ENCODE measurements at places on chromosomes 16 and 17.

GRCh38 chr17:50660887-50661345 is 26.2 kb downstream of the ABCC3 start:
- no peak for DNase-seq

- DNase-seq = no peak
These were observed 27.9 kb downstream of the IGFBP4 start for GRCh38 chr17:40470932-40471828.

DNA sequence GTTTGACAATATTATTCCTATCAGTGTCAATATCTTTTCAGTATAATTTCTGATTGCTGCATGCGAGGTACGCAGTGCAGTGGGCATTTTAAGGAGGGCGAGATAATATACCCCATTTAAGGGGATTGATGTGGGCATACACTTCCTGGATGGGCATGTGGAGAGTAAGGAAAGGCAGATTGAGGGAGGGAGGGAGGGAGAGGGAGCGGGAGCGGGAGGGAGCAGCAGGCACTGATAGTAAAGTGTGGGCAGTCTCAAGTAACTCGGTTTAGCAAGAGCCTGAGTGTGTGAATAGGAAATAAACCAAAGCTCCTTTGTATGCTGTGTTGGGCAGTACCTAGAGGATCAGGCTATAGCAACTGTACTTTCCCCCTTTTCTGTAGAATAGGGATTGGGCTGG is 5.1 kb downstream of the BPTF start:
- DNase-seq = no peak

DNA sequence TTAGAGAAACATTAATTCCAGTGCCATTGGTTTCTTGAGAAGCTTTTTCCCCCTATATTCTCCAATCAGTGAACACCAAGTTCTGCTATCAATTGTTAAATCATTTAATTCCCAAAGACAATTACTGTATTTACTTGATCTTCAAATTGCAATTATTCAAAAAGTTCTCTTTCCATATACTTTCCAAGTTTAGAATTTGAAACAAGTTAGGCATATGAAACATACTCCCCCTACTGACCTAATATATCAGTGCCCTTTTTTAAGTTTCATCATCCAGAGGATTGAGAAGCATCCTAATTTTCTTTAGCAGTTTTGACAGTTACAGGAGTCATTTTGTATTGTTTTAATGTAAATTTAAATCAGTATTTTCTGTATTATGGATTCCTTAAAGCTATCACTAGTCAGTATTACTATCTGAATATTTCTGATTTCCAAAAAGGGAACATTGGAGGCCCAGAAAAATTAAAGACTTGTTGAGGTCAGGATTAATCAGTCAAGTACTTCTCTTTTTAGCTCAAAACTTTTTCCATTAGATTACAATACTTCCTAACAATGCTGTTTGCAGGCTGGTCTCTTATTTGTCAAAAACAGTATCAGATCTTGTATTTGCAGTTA is 16.3 kb downstream of the MEIOC start:
- DNase-seq = no peak

DNA sequence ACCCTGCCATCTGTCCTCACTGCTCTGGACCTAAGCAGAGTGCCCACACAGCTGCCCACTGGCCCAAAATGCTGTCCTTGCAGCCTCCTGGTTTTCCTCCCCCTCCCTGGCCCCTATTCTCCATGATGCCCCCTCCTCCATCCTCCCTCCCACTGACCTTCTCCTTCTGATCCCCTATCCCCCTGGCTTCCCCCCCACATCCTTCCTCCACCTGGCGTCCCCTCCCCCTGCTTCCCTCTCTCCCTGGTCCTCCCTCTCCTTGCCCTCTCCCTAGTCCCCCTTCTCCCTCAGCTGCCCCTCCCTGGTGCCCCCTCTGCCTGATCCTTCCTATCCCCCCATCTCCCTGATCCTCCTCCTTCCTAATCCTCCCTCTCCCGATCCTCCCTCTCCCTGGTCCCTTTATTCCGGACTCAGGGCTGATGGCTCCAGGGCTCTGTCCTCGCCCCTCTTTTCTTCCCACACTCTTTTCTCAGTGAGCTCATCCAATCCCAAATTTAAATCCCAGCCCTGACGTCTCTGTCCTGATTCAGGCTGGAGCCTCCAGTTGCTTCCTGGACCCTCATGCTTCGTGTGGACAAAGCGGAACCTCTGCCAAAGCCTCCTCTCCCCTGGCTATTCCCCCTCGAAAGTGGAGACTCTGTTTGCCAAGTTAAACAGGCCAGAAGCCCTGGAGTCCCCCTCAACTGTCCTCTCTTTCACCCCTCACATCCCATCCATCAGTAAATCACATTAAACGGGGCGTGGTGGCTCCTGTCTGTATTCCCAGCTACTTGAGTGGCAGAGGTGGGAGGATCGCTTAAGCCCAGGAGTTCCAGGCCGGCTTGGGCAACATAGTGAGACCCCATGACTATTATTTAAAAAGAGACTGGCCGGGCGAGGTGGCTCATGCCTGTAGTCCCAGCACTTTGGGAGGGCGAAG is 18.1 kb upstream of the RHBDF2 start:
- no peak for DNase-seq

DNA sequence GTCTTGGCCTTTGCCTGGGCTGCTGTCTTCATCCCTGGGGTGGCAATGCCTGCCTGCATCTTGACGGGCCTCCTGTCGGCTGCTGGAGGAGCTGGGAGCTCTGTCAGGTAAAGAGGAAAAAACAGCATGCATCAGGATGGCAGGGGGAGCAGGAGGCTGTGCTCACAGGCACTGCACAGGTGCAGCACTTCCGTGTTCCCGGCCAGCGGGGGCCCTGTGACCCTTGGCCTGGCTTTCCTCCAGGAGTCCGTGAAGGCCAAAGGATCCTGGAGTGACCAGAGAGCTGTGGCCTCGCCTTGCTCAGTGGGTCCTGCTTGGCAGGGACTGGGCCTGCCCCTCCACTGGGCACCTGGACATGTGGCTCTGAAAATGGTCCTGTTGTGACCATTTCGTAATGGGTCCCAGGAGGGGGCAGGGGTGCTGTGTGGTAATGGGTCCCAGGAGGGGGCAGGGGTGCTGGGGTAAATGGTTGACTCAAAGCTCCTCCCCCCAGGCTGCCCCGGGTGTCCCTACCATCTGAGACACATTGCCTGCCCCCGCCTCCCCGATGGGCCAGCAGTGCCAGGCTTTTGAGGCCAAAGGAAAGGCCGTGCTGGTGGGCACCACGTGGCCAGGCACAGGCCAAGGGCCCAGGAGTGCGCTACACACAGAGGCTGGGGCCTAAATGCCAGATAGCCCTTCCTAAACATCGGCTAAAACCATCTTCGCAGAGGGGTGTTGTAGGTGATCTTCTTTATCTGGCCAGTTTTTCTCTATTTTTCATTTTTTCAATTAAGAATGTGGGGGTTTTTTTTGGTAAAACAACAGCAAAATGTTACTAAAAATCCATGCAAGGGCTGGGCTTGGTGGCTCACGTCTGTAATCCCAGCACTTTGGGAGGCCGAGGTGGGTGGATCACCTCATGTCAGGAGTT is 4.0 kb upstream of the FASN start:
- DNase-seq = no peak

DNA sequence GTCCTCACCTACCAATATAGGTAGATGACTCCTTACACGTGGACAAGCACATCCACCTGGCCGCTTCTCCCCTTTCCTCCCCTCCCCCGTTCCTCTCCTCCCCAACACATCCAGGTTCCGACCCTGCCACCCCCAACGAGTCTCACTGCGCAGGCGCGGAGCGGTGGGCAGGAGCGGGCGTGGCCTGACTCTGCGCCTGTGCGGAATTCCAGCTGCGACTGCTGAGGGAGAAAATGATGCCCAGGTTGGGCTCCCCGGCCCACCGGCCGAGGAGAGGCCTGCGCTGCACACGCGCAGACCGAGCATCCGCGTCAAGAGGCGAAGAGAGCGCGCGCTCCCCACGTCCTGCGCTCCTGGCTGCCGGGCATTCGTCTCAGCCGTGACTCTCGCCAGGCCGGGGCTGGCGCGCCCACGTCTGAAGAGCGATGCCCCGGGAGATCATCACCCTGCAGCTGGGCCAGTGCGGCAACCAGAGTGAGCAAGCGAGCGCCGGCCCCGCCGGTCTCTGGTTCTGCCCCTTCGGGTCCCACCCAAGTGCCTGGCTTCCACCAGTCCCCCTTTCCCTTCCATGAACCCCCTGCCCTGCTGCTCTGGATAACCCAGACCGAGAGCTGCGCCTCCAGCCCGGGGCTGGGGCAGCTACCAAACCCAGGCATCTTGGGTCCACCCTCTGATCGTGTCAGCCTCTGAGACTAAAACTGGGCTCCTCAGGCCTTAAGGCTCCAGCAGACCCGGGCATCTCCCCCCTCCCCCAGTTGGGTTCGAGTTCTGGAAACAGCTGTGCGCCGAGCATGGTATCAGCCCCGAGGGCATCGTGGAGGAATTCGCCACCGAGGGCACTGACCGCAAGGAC is at the start of gene TUBG2:
Gene TUBG2 (plus strand): TSS at position 206 of the 853 bp plus-strand sequence. CDS start 220 bp downstream, at position 426.
- DNase-seq = no peak

GRCh38 chr17:30225112-30225511 is 10.4 kb downstream of the SLC6A4 start:
- DNase-seq = no peak

- no peak for DNase-seq
These were observed 80.8 kb downstream of the OMG start for GRCh38 chr17:31216031-31216751.

- no peak for DNase-seq
These were observed 40.2 kb downstream of the HS3ST3B1 start for GRCh38 chr17:14340857-14341754.

DNA sequence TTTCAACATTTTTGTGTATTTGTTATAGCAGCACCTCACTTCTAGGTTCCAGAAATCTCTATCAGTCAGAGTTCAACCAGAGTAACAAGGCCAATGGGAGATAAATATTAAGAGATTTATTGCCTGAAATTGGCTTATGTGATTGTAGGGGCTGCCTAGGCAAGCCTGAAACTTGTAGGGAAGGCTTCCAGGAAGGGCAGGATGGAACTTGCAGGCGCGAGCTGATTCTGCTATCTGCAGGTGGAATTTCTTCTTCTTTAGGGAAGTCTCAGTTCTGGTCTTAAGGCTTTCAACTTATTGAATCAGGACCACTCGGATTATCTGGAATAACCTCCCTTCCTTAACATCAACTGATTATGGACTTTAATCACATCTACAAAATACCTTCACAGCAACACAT is 199.5 kb upstream of the NLRP1 start:
- no peak for DNase-seq

GRCh38 chr16:64090327-64090726 is 1031.5 kb downstream of the CDH11 start:
- no peak for DNase-seq

DNA sequence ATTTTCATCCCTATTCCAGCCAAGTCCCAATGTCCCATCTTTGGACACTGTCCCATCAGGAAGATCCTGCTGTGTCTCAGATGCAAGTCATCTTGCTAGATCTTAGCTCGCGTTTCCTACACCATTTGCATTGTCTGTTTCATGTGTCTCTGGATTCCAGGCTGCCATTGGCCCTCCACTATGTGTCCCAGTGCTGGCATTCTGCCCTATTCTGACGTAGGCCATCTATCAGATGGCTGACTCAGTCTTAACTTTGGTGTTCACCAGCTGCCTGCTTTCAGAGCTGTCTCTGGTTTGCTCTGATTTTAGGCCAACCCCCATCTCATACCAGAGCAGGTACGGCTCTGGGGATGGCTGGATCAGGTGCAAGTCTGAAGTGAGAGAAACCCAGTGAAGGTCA is 300.9 kb upstream of the ASIC2 start:
- DNase-seq = peak; percentile 16

DNA sequence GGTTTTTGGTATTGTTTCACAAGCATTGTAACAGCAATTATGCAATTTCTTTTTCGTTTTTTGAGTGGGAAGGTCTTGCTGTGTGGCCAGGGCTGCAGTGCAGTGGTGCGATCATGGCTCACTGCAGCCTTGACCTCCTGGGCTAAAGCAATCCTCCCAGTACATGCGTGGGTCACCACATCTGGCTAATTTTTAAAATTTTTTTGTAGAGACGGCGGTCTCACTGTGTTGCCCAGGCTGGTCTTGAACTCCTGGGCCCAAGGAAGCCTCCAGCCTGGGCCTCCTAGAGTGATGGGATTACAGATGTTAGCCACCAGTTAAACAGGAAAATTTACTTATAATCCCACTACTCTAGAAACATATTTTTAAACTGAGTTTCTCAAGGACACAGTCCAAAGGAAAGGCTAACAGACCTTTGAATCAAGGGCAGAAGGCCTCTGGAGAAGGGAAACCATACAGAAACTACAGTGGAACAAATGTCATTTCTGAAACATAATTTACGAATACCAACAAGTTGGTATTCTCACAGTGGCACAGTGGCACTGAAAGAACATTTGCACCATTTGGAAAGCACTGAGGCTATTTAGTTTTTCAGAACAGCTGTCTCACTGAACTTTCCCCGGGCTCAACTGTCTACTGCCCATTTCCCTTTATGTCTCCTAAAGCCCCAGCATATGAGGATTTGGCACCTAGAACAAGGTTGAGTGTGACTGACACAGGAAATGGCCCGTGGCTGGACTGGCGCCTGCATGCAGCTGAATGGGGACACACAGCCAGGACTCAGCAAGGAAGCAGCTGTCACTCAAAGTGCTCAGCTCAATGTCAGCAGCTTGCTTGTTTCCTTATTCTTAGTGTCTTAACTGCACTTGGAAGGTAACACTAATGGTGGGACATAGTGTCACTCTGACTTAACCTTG is 2.8 kb upstream of the PRKAR1A start:
- no peak for DNase-seq

DNA sequence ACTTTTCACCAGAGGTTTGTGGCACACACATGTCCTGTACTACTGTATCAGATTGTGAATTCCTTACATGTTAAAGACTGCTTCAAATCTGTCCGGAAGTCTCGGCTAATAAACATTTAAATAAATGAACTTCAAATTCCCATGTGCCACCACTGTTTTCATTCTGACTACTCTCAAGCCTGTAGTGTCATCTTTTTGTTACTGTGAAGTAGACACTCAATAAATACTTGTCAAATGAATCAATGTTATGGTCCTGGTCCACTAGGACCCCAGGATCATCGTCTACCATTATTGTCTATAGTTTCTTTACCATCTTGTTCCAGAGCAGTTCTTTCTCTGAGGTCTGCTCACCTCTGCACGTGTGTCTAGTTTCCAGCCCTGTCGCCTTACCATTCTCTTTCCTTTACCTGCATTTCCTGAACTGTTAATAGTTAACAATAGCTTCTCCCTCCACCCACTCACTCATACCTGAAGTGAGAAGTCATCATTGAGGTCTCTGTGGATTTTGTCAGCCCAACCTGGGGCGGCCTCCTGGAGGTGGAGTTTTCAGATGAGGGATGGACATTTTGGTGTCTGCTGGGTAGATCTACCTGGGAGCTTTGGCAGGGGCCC is 333.0 kb downstream of the SEC14L1 start:
- DNase-seq = no peak

DNA sequence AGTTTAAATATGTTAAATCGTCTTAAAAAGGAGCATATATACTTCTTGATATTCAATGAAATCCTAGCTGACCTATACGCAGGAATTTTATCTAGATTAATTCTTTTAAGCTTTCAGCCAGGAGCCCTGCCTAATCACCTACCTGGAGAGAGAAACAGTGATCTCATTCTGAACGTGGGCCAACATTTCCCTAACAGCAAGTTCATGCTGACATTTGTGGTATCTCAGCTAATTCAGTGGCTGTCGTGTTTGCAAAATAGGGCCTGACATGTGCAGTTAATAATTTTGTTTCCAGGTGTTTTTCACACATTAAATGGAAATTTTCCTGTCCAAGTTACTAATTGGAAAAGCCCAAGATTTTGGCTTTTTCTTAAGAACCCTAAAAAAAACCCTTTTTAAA is 17.4 kb downstream of the KRT24 start:
- no peak for DNase-seq

- no peak for DNase-seq
These were observed 56.0 kb downstream of the MRM1 start for GRCh38 chr17:36657390-36657762.

Data from substantia nigra (tissue), 51 donors.